Tibial nerve (tissue), 4 donors: ENCODE measurements at places on chromosomes 4 and X. TPM values are rescaled to one million over a fixed set of nuclear protein-coding genes. Genes with fewer than 3 reads are reported as not detected.

DNA sequence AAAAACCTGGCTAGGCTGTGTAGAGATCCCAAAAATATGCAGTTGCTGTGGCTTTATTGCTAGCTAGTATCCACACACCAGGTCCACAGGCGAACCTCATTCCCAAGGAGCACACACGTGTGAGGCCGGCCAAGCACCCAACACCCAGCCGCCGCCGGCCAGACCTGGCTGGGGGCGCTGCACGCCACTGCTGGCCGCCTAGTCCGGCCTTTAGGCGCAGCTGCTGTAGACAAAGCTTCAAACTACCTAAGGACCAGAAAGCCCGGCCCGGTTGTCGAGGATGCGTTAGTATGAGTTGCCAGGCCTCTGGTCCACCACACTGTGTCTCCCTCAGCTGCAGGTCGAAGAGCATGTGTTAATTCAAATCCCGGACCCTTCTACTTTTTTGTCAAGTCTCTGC lies 3.1 kb downstream of the POU3F4 start:
- no peak for DNase-seq

- no peak for DNase-seq
These were observed 597.9 kb downstream of the GBA3 start for GRCh38 chr4:23290656-23291055.

DNA sequence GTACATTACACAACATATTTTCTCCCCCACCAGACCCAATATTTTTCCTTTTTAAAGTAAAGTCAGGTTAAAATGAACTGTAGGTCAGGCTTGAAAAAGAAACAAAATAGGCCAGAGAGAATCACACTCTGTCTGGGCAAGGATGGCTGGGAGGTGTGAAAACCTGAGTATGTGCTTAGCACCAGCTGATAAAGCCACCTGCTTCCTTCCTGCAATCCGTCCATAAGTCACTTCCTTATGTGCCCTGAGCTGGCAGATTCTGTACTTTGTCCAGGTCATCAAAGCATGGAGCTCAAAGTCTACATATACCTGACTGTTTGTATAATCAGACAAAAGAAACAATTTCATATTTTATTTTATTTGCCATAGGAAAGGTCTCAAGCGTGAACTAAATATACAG lies 37.7 kb downstream of the ANTXR2 start:
- DNase-seq = no peak

GRCh38 chr4:103375278-103375677 lies 177.1 kb upstream of the CENPE start:
- DNase-seq = no peak

Gene ENOPH1
- 26.2 TPM for total RNA-seq

Gene HDAC6
- total RNA-seq = 160 TPM

DNA sequence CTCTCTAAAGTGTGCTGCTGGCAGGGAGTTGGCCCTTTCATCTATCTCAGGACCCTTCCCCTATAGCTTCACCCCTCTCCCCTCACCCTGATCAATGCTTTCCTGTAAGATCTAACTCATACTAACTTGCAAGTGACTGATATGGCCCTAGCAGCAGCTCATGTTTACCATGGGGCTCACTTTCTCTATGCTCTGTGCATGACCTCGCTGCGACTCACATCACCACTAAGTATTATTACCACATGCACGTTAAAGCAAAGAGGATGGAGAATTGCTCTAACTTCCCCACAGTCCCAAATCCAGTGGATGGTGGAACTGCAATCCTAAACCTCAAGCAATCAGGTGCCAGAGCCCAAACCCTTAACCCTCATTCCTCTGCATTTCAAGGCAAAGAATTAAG lies 626.6 kb downstream of the MID1IP1 start:
- DNase-seq = no peak

- DNase-seq = no peak
These were observed 85.0 kb upstream of the MTM1 start for GRCh38 chrX:150483356-150483985.

GRCh38 chr4:8655411-8656184 lies 63.0 kb downstream of the CPZ start:
- no peak for DNase-seq

GRCh38 chr4:120704538-120704937 lies 218.0 kb downstream of the PRDM5 start:
- DNase-seq = no peak

DNA sequence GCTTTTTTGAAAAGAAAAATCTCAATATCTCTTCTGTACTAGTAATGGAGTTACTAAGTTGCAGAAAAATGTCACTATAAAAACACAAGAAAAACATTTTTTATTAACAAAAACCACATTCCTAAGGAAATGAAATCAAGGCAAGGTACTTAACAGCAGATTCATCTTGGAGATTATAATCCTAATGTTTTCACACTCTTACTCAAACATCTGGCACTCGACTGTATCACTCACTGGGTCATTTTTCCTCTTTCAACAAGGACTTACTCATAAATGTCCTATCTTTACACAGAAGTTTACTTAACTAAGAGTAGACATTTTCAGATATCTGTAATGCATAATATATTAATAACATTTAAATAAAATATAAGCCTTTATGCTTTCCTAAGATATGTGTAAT lies 216.6 kb downstream of the NR3C2 start:
- no peak for DNase-seq

DNA sequence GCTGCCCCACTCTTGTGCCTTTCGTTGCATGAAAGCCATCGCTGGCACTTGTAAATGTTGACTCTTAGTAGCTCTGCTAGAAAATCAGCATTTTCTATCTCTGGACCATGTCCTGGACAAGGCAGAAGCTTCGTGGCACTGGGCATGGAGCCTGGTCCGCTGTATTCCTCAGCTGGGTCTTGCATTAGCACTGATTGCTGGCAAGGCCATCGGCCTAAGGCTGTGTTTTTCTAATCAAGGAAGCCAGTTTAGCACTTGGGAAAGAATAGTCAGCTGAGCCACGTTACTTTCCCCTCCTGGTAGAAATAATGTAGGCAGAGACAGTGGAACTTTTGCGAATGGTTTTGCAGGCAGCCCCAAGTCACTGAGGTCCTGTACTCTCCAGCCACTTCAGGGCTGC lies 180.2 kb upstream of the EOLA2 start:
- DNase-seq = no peak

GRCh38 chr4:7877176-7877575 lies 62.5 kb downstream of the AFAP1 start:
- DNase-seq = no peak

Gene PLP1
- 326 TPM for total RNA-seq

- no peak for DNase-seq
These were observed 17.8 kb upstream of the CXCL3 start for GRCh38 chr4:74056114-74056857.

Gene TRPC5OS
- total RNA-seq = not detected

Gene GSX2
- 4.4 TPM for total RNA-seq

Gene PAGE4
- total RNA-seq = not detected

GRCh38 chr4:2827071-2827873 lies 16.4 kb upstream of the ADD1 start:
- DNase-seq = no peak
